ENCODE measurements at places on chromosomes 16 and 17.

DNA sequence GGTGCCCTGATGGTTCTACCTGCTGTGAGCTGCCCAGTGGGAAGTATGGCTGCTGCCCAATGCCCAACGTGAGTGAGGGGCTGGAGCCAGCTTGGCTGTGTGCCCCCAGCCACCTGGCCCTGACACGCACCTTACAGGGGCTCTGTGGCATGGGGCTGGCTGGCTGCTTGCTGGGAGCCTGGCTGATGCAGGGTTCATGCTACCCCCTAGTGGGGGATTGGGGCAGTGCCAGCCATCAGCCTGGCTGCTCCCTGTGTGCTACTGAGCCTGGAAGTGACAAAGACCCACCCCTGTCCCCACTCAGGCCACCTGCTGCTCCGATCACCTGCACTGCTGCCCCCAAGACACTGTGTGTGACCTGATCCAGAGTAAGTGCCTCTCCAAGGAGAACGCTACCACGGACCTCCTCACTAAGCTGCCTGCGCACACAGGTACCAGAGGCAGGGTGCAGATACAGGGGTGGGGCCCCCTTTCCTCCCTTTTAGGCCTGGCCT, 5.7 kb downstream of the GRN start:
- DNase-seq: no peak

GRCh38 chr16:83624429-83625120, 183.2 kb upstream of the HSBP1 start:
- no peak for DNase-seq

DNA sequence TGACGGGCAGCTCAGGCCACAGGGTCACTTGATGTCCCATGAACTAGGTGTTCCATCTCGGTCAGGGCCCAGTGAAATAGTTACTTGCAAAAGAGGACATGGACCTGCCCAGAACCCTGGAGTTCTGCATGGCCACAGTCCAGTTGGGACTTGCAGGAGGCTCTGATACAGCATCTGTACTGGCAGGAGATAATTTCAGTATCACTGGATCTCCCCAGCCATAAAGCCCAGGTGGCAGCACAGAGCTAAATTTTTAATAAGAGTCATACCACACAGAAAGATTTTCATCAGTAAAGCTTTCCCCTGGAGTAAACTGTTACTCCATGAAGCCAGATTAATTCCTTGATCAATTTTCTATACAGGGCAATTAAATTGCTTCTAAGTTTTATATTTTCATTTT, 18.0 kb upstream of the SLC16A5 start:
- no peak for DNase-seq

DNA sequence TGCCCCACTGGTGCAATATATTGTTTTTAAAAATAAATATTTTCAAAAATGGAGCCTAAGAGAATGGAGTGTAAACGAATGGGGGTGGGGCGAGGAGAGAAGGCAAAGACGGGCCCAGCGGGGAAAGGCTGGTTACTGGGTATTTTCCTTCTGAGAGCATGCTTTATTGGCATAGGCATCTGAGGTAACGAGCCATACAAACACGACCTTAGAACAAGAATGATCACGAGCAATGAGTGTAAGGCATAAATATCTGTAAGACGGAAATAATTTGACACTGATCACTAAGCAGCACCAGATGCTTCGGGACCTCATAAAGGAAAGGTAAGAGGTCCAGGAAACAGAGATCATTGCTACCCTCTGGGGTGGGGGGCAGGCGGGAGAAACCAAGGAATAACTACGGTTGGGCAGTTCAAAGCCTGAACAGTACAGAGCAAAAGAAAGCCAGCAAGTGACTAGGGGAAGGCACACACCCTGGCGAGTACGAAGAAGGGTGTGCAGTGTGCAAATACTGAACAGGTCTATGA, 959 bp downstream of the SSH2 start:
- DNase-seq: no peak

DNA sequence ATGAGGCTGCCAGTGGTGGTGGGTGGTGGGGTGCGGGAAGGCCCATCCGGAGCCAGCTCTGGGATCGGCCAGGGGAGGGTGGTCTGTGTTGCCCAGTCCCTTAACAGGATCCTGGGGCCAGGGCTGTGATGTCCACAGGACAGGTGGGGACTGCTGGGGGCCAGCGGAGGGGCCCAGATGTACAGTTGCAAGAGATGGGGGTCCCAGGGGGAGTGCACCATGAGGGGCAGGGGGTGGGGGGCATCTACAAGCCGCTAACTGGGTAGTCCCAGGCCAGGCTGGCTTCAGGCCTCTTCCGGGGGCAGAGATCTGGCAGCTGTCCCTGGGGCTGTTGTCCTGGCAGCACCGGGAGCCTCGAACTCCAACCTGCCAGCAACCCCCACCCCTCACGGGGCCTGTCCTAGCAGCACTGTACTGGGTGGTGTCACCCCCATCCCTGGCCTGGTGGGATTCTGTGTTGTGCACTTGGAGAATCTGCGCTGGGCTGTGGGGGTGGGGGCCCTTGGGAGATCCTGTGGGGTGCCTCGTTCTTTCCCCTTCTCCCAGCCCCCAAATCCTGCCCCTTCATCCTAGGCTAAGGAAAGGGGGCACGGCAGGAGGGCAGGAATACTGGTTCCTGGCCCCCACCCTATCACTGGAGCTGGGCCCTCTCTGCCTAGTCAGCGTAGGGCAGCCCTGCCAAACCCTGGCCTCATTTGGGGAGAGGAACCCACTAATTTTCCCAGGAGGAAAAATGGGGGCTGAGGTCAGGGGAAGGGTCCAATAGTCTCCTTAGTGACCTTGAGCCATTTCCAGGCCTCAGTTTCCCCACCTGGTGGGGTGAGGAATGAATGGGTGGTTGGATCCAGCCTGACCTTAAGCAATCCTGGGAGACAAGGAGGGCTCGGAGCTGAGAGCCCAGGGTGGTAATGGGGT, 1.4 kb downstream of the MTSS2 start:
- DNase-seq: no peak

GRCh38 chr16:11649276-11649675, 19.0 kb upstream of the SNN start:
- no peak for DNase-seq

GRCh38 chr17:41492771-41493170, 3.1 kb upstream of the KRT36 start:
- no peak for DNase-seq

GRCh38 chr16:50967827-50968612, 183.1 kb downstream of the SALL1 start:
- DNase-seq: no peak

DNA sequence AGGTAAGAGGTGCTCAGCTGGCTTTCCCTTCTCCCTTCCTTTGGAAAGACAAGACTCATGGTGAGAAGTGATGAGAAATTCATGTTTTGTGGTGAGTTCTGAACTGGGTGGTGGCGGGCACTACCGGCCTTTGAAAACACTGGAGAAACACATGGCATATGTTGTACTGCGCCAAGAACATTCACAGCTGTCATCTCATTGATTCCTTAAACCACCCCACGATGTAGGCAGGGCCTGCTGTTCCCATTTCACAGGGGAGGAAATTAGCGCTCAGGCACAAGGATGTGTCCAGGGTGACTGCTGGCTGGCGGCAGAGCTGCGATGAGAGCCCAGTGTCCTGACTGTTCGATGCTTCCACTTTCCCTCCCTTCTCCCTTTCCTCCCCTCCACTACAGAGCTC, 1.6 kb upstream of the DOC2B start:
- no peak for DNase-seq

DNA sequence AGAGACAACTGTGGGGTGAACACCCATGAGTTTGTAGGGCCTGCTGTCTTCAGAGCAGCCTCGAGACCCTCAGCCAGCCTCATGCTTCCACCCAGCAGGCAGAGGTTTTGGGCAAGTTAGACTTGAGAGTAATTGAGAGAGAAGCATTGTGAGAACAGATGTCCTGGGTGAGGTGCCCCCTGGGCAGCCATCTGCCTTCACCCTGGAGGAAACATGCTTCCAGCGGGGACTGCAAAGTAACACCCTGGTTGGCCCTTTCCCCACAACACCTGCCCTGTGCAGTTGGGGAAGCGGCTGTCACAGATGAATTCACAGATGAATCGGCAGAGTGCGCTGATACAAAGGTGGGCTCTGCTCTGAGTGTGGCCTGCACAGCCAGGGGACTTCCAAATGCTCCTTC, 23.4 kb downstream of the ATPAF2 start:
- DNase-seq: no peak

DNA sequence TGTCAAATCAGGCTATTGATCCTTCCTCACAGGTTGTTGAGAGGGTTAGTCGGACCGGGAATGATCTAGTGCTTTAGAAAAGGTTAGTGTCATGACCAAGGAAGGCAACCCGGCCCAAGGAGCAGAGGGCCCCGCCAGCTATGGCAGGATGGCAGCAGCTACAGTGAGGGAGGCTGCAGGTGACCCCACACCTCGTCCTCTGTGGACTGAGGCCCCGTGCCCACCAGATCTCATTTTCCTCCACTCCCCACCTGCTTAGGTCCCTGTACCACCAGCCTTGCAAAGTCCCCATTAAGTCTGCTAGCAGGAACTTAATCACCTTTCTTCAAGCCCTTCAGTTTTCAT, 107.5 kb downstream of the CCDC182 start:
- no peak for DNase-seq

DNA sequence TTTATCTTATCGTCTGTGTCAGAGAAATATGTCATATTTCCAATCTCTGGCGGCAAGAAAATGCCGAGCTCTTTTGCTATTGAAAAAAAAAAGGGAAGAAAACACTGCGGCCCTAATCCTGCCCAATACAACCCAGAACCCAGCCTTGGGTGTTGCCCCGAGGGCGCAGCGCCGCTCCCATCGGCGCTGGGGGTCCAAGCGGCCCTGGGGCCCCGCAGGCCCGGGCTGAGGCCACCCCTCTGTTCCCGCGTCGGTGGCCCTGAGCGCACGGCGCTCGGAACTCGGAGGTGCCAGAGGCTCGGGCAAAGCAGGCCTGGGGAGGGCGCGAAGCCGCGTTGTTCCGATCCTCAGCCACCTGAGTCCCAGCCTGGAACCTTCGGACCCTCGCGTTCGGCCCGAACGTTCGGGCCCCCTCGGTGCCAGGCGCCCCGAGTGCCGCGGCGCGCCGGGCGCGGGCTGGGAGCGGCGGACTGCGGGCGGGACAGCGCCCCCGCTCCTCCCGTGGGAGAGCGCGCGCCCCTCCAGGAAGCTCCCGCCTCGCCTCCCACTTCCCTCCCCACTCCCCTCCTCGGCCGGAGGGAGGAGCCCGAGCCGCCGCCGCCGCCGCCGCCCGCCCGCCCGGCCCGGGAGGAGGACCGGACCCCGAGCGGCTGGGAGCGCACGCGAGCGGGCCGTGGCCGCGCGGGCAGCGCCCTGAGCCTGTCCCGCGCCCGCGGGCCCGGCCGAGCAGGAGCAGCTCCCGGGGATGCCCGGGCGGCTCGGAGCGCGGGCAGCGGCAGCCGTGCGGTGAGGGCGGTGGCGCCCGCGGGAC, at the start of gene CPNE2:
Gene CPNE2, plus strand, starts transcription at position 609 of the 811 bp plus-strand sequence. CDS start 18,160 bp downstream, outside the sequence.
- DNase-seq: no peak

GRCh38 chr17:81276781-81277180, 18.3 kb downstream of the SLC38A10 start:
- no peak for DNase-seq

- no peak for DNase-seq
These were observed 4.3 kb downstream of the CTRL start for GRCh38 chr16:67927131-67927941.

GRCh38 chr16:19105891-19106624, 7.7 kb upstream of the ITPRIPL2 start:
- DNase-seq: no peak

- no peak for DNase-seq
These were observed 38.3 kb upstream of the SKAP1 start for GRCh38 chr17:48468299-48468698.

GRCh38 chr17:73663614-73664013, 19.4 kb upstream of the SDK2 start:
- no peak for DNase-seq

DNA sequence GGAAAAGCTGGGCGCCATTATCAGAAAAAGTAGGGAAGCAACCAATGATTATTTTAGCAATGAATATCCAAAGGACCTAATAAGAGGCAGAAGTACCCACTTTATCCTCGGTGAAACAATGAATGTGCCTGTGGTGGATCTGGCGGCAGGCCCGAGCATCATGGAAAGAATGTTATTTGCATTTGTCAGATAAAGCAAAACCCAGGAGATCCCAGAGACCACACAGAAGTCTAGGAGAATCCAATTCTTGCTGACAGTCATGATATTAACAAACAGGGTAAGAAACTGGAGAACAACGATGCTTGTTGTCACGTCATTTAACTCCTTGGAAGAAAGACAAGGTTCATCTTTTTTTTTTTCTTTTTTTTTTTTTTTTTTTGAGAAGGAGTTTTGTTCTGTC, 12.0 kb upstream of the TNRC6A start:
- no peak for DNase-seq

- no peak for DNase-seq
These were observed 186.5 kb downstream of the STX8 start for GRCh38 chr17:9389111-9389527.

- no peak for DNase-seq
These were observed 79.3 kb downstream of the SDR42E1 start for GRCh38 chr16:81931927-81932326.

GRCh38 chr17:16945663-16946218, 26.2 kb downstream of the TNFRSF13B start:
- no peak for DNase-seq

DNA sequence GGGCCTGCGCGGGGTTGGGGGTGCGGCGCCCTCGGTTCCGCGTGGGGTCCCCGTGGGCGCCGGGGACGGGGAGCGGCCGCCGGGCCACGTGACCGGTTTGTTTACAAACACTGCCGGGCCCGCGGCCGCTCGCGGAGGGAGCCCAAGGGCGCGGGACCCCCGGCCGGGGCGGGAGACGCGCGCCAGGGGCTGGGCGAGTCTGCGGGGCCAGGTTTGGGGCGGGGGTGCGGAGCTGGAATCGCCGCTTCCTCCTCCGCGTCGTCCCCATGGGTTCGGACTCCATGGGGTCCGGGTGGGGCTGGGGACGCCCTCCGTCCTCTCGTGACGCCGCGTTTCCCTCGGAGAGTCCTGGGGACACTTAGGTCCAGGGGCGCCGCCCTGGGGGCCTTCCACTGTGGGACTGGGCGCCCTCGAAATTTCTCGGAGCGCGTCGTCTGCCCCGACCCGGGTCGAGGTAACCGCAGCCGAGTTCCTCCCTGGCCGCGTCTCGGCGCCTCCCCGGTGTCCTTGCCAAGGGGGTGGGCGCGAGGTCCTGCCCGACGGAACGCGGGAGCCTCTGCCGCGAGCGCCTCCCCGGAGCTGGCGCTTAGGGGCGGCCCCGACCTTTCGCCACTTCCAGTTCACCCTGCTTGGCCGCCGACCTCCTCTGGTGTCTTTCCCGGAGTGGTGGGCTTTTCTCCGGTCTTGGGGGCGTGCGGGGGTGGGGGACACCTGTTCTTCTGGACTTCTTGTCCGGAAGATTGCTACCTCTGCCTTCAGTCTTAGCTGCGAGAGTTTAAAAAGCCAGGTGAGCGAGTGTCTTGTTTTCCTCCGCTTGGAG, 684 bp downstream of the YPEL2 start:
- no peak for DNase-seq
